T-helper 2 cell (primary cell): ENCODE measurements at places on chromosomes 5 and 9.

DNA sequence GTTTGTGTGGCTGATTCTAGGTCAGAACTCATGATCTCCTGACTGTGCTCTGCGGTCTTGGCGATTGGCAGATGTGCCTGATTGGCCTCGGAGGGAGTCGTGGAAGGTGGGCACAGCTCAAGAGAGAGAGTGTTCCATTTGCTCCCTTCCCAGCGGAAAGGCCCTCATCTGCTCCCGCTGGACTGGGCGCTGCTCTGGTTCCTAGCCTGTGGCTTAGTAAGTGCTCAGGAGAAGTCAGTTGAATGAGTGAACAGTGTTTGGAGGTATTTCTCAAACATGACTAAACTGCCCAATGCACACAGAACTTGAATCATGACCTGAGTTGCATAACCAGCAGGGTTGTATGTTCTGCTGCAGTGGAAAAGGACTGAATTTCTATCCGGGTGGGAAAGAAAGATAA lies 120.2 kb upstream of the PITX1 start:
- no peak for DNase-seq

DNA sequence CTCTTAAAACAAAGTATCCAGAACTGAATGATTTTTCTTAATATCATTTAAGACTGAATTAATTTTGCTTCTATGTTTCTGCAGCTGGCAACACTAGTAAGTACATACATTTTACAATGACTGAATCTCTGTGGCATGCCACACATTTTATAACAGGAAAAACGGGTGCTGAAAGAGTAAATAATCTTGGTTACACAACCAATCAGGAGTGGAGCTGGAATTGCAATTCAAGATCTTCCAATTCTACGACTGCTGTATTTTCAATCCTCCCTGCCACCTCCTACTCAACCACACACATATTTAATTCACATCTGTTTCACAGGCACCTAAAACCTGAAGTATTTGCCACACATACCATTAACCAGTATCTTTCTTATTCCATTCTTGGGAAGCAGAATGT lies 52.7 kb upstream of the NR5A1 start:
- no peak for DNase-seq

GRCh38 chr5:66974256-66974655 lies 222.3 kb downstream of the CD180 start:
- DNase-seq: no peak

DNA sequence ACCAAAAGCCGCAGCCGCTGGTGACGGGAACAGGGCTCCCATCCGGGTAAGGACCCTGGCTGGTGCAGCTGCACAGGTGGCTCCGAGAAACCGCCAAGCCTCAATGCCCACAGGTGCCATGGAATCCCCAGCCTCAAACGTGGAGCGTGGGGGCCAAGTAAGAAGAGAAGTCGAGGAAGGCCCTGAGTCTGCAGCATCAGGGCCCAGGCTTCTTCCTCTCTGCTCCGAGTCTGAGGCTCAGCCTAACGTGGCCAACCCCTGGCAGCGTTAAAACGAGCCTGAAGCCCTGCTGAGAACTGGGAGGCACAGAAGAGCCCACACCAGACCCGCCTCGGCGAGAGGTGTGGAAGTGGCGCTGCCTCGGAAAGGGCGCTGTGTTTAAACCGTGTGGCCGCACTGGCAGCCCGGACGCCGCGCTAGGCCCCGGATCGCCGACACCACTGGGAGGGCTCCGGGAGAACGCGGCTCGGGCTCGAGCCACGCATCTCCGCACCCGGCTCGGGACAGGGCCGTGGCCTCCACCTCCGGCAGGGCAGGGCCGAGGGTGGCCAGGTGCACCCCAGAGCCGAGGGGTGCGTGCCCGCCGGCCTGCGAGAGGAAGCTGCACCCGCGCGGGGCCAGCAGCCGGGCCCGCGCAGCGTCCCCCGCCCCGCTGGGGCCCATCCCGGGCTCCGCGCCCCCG lies 730 bp downstream of the ZMYND19 start:
- no peak for DNase-seq

- no peak for DNase-seq
Measured at GRCh38 chr5:78242001-78242400, 52.5 kb downstream of the AP3B1 start.

DNA sequence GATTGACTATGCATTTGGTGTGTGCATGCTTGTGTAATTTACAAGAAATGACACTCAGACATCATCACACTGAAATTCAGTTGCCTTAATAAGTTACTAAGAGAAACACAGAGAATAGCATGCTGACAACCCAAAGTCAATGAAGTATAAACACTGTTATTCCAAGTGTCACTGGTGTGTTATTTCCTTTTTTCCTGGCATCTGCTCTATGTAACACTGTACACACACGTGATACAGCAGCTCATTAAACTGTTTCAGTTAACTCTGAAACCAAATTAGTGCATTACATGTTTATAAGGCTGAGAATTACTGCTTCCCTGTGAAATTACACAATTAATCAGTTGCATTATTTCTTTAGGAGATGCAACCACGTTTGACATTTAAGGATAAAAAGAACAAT lies 252.7 kb downstream of the EFNA5 start:
- no peak for DNase-seq

- no peak for DNase-seq
Measured at GRCh38 chr9:126436545-126437267, 110.1 kb downstream of the MVB12B start.

DNA sequence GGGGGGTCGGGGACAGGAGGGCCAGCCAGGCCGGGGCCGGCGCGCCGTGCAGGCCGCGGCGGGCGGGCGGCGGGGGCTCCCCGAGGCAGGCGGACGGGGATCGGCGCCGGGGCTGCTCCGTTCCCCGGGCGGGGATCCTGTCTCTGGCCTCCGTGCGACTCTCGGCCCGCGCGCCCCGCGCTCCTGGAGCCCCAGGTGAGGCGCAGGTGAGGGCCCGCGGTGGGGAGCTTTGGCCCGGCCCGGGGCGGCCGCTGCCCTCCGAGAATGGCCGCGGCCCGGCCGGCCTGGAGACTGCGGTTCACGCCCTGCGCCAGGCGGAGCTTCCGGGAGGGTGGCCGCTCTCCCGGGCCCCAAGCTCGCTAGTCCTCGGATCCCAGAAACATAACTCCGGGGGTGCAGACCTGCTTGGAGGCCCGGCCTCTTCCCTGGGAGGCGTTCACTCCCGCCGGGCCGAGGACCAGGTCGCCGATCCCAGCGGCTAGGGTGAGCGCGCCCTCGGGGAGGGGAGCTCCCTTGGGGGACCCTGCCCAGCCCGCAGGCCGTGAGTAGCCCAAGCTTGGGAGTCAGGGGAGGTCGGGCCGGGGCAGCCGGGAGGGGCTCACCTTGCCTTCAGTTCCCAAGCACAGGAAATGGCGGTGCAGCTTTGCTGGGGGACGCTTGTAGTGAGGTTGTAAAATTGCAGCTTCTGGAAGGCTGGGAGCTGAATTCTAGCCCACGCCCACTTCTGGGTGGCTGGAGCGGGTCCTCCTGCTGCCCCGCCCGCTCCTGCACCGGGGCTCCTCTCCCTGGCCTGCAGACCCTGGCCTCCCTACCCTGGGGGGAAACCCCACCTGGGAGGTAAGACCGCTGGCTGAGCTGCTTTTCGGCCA lies 723 bp downstream of the PPP1R26 start:
- DNase-seq: no peak

DNA sequence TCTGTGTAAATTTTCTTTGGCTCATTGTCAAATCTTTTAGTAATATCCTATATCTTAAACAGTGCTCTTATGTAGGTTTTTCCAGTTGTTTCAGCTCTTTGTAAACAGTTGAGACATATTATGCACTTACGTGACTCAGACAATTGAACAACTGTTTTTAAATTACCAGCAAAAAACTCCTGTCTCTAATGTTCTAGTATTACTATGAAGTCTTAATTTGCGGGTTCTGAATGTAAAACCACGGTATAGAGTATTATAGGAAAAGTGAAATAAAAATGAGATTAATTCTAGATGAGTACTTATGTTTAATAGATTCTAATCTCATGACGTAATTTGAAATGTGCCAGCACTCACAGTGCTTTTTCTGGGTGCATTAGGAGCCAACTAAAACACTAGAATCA lies 136.0 kb downstream of the GDNF start:
- no peak for DNase-seq

- peak; percentile 90 for DNase-seq
Measured at GRCh38 chr5:176543428-176544182, 5.5 kb upstream of the CDHR2 start.

DNA sequence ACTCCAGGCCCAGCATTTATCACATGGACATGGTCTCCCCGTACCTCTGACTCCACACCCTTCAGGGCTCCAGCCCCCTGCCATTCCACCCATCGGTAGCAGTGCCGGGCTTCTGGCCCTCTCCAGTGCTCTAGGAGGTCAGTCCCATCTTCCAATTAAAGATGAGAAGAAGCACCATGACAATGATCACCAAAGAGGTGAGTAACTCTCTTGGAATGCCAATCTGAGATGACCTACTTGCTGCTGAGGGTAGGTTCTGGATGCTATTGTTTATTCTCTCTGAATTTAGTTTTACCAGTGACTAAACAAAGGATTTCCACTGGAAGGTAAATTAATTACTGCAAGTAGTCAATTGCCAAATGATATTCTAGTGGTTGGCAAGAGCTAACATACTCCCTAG lies 80.8 kb downstream of the TLE4 start:
- no peak for DNase-seq
